AG08395 (cell line): ENCODE measurements at places on chromosomes 7 and 10.

DNA sequence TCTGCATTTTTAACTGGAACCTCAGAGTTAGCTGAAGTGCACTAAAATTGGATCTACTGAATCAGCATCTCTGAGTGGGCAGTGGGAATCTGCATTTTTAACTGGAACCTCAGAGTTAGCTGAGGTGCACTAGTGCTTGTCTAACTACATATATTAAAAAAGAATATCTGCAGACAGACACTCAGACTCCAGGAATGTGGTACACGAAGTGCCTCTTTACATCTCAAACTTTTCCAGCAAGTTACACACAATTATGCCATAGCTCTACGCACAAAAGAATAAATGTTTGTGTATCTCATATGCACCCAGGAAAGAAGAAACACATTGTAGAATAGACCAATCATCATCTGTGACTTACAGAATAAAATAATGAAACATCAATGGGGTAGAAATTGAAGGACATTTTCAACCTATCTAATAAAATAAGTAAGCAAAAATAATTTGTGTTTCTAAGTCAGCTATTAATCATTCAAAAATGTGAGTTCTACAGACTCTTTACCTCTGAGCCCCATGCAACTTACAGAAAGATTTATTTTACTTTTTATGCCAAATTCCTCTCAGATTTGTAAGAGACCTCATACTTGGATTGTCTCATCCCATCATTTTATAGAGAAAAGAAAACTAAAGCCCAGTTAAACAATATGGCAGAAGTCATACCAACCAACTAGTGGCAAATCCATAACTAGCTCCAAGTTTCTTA is 28.3 kb downstream of the PPP1R3A start:
- DNase-seq, result no peak

DNA sequence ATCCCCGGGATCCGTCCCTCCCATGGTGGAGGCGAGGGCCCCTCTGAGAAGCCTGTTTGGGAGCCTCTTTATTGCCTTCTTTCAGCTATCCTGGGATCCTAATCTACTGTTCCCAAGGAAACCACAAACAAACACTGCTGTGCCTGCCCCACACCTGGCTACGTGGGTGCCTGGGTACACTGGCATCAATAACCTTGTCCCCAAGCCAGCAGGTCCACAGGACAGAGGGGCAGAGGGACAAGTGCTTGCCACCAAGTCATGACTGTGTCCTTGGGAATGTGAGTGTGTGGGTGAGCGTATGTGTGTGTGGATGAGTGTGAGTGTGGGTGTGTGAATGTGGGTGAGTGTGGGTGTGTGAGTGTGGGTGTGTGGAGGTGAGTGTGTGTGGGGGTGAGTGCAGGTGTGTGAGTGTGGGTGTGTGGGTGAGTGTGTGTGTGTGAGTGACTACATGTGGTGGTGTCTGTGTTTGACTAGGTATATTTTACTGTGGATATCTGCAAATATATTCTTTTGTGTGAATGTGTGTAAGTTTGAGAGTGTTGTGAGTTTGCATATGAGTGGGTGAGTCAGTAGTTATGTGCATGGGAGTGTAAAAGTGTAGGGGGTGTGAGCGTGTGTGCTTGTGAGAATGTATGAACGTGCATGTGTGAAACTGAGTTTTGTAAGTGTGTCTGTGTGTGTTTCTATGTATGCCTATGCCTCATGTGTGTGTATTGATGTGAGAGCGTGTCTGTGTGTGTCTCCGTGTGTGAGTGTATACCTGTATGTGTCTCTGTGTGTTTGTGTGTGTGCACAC is 96.1 kb downstream of the TNS3 start:
- DNase-seq, result no peak

GRCh38 chr7:25240340-25240739 is 12.1 kb upstream of the NPVF start:
- no peak for DNase-seq

- no peak for DNase-seq
Observed at GRCh38 chr7:42168512-42168911, 68.5 kb downstream of the GLI3 start.

GRCh38 chr7:5424749-5425506 is 1.3 kb upstream of the TNRC18 start:
- no peak for DNase-seq
